Naive thymus-derived CD8-positive, alpha-beta T cell (primary cell): ENCODE measurements at places on chromosomes 5 and 9.

GRCh38 chr9:74415995-74416394 lies 81.1 kb upstream of the RORB start:
- DNase-seq = no peak

GRCh38 chr9:68672215-68672614 lies 32.8 kb upstream of the PIP5K1B start:
- DNase-seq = no peak

DNA sequence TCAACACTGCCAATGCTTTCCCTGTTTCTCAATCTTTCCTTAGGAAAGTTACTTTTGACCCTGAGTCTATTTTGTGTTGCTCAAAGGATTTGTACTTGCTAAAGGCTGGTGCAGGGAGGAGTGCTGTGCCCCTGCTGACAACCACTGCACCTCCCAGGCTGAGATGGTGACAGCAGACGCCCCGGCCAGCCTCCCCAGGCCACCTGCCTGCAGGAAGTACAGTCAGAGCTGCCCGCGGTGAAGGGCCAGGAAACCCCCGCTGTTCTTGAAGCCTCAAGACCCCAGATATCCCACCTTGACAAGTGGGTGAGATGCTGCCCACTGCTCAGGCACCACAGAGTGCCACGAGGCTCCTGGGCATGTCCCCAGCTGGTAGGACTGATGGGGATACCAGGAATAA lies 44.2 kb upstream of the CKMT2 start:
- no peak for DNase-seq

DNA sequence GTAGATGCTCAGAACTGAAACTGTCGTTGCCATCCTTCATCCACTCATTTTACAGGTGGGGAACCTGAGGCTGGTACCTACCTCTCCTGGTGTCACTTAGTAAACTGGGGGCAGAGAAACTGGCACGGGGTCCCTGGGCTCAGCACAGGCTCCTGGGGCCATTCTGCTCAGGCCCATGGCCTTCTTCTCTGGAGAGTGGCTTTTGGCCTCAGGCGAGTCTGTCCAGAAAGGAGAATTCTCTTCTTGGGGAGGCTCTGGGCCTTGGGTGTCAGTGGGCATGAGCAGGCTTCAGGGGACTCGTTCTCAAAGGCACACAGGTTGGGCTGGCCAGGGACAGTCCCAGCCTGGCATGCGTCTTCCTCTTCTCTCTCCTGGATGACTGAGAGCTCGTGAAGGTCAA lies 24.6 kb downstream of the COL5A1 start:
- no peak for DNase-seq

DNA sequence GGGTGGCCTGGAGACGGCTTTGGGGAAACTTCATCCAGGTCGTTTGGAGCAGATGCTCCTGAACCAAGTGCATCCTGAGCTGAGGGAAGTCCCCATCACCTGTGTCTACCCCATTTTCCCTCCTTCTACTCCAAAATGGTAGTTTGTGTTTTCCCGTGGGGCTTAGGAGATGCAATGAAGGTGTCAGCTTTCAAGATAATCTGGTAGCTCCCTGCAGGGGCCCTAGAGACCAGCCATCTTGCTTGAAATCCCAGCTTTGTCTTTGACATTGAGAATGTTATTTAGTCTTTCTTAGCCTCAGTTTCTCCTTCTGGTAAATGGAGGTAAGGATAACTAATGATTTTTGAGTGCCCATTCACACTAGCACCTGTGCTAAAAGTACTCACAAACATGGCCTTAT lies 77.4 kb downstream of the WWC1 start:
- no peak for DNase-seq

- DNase-seq = peak; percentile 62
Observed at GRCh38 chr5:139633295-139634027, 14.7 kb upstream of the CXXC5 start.

GRCh38 chr5:121424976-121425375 lies 426.7 kb upstream of the FTMT start:
- DNase-seq = no peak

DNA sequence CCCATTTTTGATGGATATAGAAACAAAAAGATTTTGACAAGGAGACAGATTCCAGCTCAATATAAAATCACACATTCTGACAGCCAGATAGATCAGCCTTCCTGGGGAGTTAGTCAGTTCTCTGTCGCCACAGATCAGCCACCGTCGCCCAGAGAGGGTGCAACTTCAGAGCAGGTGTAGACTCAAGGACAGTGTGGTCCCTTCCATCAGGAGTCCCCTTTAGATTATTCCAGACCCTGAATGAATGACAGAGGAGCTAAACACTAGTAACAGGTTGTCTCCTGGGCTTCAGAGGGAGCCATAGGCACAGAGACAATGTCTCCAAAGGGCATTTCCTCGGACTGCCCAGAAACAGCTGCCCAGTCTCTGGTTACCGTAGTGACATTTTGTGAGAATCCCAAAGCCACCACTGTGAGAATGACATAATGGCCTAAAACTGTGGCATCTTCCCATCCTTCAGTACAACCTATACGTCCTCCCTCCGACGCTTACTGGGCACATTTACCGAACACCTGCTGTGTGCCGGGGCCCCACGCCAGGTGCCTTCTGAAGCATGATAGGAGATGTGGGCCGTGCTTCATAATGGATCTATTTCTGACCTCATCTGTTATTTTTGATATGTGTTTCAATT lies 47.4 kb upstream of the SLC2A8 start:
- no peak for DNase-seq

GRCh38 chr5:76974785-76975184 lies 21.9 kb downstream of the CRHBP start:
- no peak for DNase-seq

DNA sequence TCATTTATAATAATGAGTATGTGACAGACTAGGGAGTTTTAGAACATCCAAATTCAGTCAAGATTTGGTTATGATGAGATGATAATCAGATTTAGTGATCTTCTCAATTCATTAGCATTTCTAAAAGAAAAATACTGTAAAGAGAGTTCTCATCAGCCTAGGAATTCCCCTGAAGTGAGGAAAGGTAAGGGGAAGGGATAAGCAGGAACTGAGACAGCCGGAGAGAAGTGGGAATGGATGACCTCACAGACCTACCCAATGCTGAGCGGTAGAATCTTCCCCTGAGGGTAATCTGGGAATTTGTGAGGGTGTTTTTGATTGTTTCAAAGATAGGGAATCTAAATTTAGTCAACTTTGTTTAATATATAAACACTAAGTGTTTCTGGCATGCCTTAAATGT lies 16.7 kb upstream of the GPBP1 start:
- DNase-seq = no peak

GRCh38 chr5:132820162-132820754 lies 7.2 kb downstream of the SOWAHA start:
- DNase-seq = peak; percentile 66

DNA sequence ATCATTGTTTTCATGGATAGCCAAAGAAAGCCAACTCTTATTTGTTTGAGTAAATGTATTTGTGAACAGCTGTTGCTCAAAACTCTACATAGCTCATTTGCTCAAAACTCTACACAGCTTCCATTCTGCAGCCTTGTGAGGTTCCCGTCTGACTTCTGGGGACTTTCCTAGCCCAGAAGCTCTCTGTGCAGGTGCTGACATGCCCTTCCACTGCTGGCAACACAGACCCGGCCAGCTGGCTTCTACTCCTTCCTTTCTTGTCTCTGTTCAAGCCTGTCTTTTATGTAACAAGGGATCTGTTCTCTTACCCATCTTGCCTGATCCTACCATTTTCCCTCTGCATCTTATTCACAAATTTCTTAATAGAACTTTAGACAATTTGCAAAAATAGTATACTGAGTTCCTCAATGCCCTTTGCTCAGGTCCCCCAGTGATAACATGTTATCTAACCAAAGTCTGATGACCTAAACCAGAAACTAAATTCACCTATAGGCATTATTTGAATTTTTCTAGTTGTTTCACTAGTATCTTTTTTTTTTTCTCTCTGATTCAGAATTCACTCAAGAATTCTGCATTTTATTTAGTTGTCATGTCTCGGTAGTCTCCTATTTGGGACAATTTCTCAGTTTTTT lies 556.5 kb upstream of the SEMA6A start:
- DNase-seq = no peak

DNA sequence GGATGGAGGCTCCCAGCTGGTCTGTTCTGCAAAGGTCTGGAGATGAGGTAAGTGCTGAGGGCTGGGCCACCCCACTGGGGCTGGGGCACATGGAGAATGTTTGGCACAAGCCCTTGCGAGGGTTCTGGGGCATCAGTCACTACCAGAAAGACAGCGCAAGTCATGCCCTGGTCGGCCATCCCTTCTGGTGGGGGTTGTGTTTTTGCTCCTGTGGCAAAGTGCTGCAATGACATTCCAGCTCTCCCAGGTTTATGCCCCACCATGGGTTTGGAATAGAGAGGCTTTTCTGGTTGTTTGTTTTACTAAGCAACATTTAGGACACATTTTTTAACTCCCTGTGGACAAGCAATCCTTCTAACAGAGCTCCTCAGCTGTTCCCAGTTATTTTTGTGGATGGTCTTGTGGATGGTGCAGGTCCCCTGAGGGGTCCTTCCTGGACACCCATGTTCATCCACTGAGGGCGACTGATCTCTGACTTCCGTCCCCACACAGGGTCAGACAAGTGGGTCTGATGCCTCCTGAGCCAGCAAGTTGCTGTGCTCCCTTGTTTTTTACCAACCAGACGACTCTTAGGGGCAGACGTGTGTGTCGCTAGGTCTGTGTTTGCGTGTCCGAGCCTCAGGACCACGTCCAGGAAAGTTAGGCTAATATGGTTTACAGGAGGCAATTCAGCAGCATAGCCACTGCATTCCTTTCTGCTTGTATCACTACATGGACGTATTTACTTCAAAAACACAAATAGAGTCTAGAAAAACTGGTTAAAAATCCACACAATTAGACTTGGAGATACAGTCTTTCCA lies 64.9 kb upstream of the ECM2 start:
- no peak for DNase-seq

- no peak for DNase-seq
Observed at GRCh38 chr5:37251665-37252064, 2.5 kb upstream of the CPLANE1 start.

GRCh38 chr5:149809931-149810691 lies 80.0 kb downstream of the PPARGC1B start:
- DNase-seq = no peak

GRCh38 chr9:125700791-125701190 lies 6.2 kb downstream of the MAPKAP1 start:
- no peak for DNase-seq

DNA sequence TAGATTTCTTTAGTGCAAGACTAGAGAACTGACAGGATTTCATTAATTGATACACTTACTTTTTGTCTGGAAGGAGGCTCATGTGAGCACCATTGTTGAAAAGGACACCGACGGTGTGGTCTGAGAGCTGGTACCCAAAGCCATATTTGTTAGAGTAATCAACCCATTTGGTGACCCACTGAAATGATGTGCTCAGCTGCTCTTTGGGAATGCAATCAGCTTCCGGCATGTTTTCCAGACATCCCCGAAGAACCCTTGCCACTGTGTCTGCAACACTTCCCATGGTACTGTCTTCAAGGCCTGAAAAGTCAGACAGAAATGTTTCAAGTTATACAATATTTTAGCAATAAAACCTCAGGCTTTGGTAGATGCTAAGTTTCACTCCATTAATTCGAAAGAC lies 4.4 kb downstream of the PLK2 start:
- no peak for DNase-seq

DNA sequence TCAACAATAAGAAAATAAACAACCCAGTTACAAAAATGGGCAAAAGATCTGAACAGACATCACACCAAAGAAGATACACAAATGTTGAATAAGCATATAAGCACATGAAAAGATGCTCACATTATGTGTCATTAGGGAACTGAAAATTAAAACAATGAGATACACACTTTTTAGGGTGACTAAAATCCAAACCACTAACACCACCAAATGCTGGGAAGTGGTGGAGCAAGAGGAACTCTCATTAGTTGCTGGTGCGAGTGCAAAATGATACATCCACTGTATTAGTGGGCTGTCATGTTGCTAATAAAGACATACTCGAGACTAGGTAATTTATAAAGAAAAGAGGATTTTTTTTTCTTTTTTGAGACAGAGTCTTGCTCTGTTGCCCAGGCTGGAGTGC lies 329.1 kb downstream of the TMEM38B start:
- DNase-seq = no peak

GRCh38 chr9:2151171-2151570 lies 136.0 kb downstream of the SMARCA2 start:
- DNase-seq = no peak

DNA sequence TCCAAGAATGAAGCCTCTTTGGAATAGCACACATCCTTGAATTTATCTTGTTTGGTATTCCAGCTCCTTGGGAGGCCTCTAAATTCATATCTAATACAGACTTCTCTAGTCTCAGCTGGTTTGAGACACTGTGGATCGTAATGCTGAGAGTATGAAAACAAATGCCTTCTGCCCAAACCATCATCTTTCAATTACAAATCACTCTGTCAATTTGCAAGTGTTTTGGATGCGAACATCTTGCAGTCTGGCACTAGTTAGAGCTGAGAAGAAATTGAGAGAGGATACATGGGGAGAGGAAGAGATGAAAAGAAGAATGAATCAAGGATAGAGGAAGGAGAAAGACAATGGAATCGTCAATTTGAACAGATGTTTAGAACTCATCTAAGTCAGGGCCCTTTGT lies 342.6 kb downstream of the ASTN2 start:
- no peak for DNase-seq

DNA sequence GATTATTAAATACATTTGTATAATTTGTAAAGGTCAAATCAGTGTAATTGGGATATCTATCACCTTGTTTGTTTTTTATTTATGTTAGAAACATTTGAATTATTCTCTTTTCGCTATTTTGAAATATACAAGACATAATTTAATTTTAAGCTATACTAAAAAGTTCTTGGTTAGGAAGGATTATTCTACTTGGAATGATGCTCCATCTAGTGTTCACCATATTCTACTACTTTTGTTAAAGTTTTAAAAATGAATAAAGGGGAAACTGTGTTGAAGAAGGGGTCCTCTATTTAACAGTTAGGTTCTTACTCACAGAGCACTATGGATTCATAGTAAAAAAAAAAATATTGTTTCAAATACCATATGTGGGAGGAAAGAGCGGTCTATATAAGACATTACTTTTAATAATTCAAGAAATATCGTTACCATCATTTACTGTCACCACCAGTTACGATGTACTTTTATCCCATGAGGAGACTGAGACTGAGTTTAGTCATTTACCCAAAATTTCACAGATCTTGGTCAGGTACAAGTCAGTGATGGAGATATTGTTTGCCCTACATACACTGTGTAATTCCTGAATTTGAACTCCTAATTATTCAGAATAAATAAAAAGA lies 6.3 kb upstream of the STOM start:
- DNase-seq = no peak

DNA sequence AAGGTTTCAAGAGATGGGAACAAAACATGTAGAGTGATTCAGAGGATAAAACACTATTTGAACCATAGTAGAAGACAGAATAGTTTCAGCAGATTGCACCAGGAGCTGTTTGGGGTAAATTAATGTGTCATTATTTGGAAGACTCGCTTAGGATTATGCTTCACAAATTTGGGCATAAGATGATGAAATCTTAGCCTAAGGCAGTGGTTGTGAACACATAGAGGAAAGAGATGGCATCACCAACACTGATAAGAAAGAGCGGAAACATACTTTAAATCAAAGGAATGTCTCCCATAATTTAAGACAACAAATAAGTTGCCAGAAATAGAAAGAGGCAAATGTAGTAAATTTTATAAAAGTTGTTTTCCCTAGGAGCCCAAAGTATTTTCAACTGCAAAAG lies 66.1 kb upstream of the TBCA start:
- DNase-seq = no peak
